ENCODE measurements at places on chromosomes 3 and 15. TPM values are rescaled to one million over a fixed set of nuclear protein-coding genes. Genes with fewer than 3 reads are reported as not detected.

SPINK8 gene
- total RNA-seq, result not detected

CPNE4 gene
- 0.27 TPM for total RNA-seq

ISL2 gene
- 1.5 TPM for total RNA-seq

LMAN1L gene
- total RNA-seq, result 3.8 TPM

GCNT3 gene
- total RNA-seq, result not detected

PCOLCE2 gene
- total RNA-seq, result not detected

CNTN3 gene
- not detected for total RNA-seq
